Eye (tissue), 1 donor: ENCODE measurements at places on chromosomes 16 and 17.

GRCh38 chr17:57486882-57487301, 230.6 kb downstream of the MSI2 start:
- no peak for DNase-seq

DNA sequence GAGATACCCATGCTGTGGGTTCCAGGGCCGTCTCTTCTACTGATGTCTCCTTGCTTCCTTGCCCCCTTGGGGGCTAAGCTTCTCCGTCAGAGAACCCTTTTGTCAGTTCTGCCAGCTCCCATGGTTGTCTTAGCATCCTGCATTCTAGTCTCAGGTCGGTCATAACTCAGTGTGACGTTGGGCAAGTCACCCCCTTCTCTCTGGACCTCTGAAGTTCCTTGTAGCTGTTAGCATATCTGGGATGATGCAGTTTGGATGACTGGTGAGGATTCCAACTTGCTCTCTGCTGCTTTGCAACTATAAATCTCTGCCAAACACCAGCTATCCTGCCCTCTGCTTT, 8.9 kb upstream of the MYL4 start:
- DNase-seq: no peak

DNA sequence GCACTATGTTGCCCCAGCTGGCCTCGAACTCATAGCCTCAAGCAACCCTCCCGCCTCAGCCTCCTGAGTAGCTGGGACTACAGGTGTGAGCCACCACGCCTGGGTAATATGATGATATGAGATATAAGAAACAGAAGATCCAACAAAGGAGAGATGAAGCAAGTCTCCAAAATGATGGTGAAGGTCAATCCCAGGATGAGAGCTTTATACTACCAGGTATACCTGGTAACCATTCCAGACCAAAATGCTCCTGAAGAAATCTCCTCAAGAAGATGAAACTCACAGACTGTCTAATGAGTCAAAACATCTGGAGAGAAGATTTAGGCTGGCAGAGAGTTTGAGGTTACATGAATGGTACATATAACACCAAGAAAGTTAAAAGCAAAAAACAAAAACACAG, 24.5 kb downstream of the INTS2 start:
- no peak for DNase-seq

- DNase-seq: peak; percentile 68
Measured at GRCh38 chr17:1490643-1491442, 1.6 kb downstream of the MYO1C start.

- no peak for DNase-seq
Measured at GRCh38 chr17:65362826-65363225, 198.6 kb downstream of the AXIN2 start.

GRCh38 chr17:40218006-40218739, 931 bp upstream of the WIPF2 start:
- no peak for DNase-seq

DNA sequence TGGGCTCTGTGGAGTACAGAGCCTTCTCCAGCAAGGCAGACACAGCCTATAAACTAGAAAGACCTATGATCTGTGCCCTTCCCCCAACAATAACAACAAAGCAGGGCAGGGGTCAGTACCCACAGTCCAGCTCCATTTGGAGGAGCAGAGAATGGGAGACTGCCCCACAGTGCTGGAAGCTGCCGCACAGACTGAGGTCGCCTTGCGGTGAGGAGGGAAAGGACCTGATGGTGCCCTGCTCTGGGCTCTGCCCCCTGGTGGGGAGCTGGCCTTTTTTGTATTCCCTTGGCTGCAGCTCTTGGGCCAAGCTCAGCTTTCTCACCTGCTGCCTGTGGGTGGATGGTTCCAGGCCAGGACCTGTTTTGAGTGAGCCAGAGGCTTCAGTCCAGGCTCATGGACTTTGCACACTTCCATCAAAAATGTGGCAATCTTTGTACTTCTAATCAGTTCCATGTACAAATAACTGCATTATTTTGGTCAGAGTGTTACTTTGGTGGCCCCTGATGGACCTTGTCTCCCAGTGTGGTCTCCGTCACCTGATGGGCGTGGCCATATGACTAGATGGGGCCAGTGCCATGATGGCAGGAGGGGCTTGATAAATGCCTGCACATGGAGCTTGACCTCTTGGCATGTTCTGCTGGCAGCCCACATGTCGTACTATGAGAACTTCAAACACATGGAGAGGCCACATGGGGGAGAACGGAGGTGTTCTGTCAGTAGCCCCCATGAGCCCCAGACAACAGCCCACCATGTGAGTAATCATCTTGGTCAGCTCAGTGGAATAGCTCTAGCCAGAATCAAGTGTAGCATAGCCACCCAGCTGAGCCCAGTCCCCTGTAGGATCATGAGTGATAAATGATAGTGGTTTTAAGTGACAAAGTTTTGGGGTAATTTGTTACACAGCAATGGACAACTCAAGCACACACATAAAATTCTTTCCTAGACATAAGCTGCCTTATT, 24.2 kb downstream of the B9D1 start:
- peak; percentile 59 for DNase-seq

DNA sequence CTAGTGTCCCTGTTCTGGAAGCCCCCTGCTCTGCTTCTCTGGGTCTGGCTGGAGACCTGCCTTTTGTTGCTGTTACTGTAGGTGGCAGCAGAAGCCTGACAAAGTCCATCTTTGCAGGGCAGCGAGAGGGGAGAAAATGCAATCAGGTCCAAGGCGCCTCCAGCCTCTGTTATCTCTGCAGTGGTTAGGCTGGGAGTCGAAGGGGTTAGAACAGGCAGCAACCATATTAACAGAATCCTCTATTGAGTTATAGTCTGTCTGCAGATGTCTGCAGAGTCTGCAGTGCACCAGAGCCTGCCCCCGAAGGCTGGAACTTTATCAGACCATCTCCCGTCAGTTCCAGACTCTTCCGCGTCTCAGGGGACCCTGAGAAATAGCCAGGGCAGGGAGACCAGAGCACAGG, 404.9 kb upstream of the EEF2KMT start:
- peak; percentile 72 for DNase-seq

- DNase-seq: no peak
Measured at GRCh38 chr17:40113907-40114245, 7.9 kb upstream of the MSL1 start.

- no peak for DNase-seq
Measured at GRCh38 chr17:16439811-16440351, 24.5 kb downstream of the TRPV2 start.

DNA sequence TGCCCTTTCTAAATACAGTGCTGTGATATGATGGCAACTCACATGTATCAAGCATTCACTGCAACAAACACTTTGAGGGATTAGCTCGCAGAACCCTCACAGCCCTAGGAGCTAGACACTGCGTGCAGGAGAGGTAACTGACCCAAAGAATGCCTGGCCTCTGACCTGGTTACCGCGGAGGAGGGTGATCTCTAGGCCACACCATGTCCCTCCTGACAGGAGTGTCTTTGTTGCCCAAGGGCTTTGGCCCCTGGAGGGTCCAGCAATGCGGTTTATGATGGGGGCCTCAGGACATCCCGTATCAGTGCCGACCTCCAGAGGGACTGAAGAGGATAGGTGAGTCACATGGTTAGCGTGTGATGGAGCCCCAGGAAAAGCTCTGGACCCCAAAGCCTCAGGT, 130.6 kb downstream of the MGAT5B start:
- no peak for DNase-seq

GRCh38 chr16:20673882-20674683, 23.4 kb downstream of the ACSM1 start:
- DNase-seq: no peak

- no peak for DNase-seq
Measured at GRCh38 chr16:82527101-82527500, 99.7 kb upstream of the CDH13 start.

GRCh38 chr17:80108036-80108971, 6.9 kb downstream of the GAA start:
- DNase-seq: no peak

- DNase-seq: no peak
Measured at GRCh38 chr16:761625-762513, 1.3 kb downstream of the MSLN start.

DNA sequence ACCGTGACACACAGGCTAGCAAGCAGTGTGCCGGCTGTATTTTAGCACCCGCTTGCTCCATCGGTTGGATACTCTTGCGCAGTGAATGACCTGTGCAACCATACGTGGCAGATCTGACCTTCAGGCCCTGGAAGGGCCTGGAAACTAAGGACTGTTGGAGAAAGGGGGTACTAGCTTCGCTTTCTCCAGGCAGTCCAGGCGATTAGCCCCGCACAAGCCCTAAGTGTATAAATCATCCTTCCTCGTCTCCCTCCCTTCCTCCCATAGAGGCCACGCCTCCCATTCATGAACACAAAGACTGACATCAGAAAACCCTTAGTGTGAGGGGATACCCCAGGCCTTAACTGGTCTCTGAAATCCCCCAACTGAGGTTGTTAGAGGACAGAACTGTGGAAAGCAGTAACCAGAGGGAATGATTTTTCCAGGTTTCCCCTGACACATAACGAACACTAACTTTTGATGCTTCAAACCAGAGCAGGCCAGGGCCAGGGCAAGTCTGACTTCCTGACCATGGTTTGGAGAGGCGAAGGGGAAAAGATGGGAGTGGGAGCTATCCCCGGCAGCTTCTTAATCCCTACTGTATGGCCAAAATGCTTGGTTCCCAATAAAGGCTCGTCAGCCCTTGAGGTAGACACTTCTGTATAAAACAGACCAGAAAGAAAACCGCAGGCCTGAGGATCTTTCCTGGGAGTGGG, 1.4 kb upstream of the DYNLL2 start:
- peak; percentile 79 for DNase-seq

- no peak for DNase-seq
Measured at GRCh38 chr16:5595849-5596248, 498.3 kb upstream of the EEF2KMT start.

GRCh38 chr16:87778476-87778829, 12.7 kb upstream of the KLHDC4 start:
- DNase-seq: peak; percentile 12
